ENCODE measurements at places on chromosomes 4 and X.

DNA sequence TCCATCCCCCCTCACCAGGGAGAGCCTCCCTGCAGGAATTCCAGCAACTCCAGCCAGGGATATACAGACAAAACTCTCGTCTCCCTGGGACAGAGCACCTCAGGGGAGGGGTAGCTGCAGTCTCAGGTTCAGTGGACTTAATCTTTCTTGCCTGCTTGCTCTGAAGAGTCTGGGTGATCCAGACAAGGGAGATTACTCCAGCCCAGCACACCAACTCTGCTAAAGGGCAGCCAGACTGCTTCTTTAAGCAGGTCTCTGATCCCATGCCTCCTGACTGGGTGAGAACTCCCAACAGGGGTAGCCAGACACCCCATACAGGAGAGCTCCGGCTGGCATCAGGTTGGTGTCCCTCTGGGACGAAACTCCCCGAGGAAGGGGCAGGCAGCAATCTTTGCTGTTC, 888.7 kb downstream of the RAB28 start:
- DNase-seq = no peak

DNA sequence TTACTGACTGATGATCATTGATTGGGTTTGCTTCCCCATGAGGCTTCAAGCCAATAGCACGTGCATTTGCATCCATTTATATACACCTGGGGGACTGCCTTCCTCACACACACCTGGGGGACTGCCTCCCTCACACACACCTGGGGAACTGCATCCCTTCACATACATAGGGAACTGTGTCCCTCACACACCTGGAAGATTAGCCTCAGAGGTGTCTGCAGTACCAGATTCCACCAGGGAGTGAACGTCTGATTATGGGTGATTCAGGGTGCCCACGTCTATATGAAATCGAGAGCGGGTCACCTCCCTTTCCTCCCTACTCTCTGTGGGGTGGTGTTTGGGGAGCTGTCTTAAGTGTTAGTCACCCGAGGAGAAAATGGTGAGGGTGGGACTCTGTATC, 16.9 kb downstream of the CD99 start:
- no peak for DNase-seq

- DNase-seq = no peak
Observed at GRCh38 chrX:40058719-40059118, 39.0 kb downstream of the BCOR start.

DNA sequence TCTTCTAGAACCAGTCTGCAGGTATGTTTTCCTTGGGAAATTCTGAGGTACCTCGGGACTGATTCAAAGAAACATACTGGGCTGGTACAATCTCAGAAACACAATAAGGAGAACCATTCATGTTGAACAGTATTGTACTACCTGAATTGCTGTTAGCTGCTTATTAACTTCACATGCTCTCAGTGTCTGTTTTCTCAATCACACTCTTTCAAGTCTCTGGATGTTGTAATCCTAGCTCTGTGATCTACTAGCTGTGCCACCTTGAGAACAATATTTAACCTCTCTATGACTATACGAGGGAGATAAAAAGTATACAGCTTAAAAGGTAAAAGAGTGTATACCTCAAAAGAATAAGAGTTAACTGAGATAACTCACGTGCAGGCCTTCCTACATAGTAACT, 10.3 kb downstream of the CCDC158 start:
- DNase-seq = no peak

DNA sequence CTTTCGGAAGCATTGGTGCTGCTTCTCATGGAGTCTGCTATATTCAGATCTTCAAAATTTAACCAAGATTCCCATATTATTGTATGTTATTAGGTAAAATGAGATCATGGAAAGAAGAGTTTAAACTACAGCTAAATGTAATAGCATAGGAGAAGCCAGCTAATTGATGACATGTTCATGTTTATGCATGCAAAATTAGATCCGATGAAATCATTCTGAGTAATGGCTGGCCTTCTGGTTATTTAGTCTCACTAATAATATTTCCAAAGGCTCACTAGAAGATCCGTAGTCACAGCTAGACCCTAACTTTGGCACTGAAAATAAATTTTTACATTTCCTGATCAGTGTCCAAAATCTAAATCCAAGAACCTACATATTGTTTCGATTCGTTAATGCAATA, 19.8 kb upstream of the PHKA2 start:
- no peak for DNase-seq

GRCh38 chr4:17762726-17763125, 18.7 kb downstream of the FAM184B start:
- peak; percentile 25 for DNase-seq

GRCh38 chr4:47468706-47469365, 5.3 kb upstream of the COMMD8 start:
- DNase-seq = peak; percentile 33

GRCh38 chr4:11727903-11728564, 299.3 kb upstream of the HS3ST1 start:
- DNase-seq = no peak

DNA sequence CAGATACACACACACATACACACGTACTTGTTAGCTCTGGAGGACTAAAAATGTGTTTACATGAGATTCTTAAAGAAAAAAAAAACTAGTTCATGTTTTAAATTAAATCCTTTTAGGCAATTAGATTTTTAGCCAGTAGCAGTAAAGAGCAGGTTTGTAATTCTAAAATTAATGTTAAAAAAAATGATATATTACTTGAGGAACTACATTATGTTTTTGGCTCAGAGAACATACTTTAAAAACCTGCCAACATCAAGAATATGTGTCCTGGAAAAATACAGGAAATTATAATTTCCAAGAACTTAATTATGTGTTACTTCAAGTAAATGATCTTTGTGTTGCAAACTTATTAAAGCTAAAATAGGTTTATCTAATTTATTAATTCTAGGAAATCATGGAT, 594.3 kb upstream of the PCDH7 start:
- no peak for DNase-seq

DNA sequence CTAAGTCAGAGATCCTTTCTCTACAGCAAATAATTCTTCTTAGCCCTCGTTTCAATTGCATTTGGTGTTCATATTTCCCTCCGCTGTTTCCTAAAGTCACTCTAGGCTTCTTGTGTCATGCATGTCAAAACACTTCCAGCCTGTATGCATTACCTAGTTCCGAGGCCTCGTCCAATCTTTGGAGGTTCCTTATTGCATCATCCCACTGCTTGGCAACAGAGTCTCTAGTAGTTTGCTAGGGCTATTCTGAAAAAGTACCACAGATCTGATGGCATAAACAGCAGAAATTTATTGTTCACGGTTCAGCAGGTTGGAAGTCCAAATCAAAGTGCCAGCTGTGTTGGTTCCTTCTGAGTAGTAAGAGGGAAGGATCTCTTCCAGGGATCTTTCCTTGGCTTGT, 5.9 kb downstream of the H2BW2 start:
- DNase-seq = no peak

All from AG10803 (cell line).